NCI-H1694 (cell line): ENCODE measurements at places on chromosomes 1 and 21.
A peak's percentile ranks its signal among the peaks of the same experiment; 100 is the strongest.

DNA sequence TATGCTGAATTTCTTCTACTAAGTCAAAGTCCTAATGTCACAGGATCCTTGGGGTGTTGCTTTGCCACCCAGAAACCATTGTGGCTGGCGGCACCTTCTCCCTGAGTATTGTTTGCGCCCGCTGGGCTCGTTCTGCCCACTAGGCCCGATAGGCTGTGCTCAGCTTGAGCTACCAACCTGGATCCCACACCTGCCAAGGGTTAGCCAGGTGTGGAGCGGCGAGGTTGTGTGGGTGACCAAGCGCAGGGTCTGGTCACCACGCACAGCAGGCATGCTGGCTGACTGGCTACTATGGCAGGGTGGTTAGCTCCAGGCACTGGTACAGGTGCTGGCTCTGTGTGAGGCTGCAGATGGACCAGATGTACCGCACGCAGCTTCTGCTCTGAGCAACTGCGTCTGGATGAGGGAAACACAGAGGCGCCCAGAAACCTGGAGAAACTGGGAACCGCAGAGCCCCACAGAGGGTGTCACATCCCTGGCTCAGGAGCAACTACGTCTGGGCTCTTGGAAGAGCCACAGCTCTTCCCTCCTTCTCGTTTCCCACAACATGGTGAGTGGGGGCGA is 50.3 kb upstream of the SCYL3 start:
- DNase-seq = no peak

DNA sequence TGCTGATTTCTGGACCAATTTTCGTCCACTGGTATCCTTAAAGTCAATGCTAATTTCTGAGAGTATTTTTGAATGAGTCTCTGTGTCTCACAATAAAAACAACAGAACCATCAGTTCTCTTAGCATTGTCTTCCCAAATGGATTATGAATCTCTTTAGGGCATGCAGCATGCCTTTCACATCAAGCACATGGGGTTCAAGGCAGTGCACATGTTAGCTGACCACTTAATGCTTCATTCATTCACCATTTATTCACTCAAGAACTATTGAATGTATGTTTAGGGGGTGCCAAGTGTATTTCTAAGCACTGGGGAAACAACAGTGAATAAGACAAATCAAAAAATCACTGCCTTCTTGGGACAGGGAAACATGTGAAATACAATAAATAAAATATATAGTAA is 126.7 kb upstream of the SLC44A3 start:
- DNase-seq = no peak

- no peak for DNase-seq
Measured at GRCh38 chr1:214588963-214589597, 13.9 kb upstream of the CENPF start.

- no peak for DNase-seq
Measured at GRCh38 chr1:54160351-54160750, 7.6 kb upstream of the CDCP2 start.

GRCh38 chr1:206772243-206772937 is at the start of gene IL10:
Gene IL10, minus strand, starts transcription at chr1:206772494. Its CDS starts 59 bp downstream, at chr1:206772435.
- DNase-seq = no peak

- no peak for DNase-seq
Measured at GRCh38 chr1:178772952-178773351, 47.9 kb downstream of the RALGPS2 start.

DNA sequence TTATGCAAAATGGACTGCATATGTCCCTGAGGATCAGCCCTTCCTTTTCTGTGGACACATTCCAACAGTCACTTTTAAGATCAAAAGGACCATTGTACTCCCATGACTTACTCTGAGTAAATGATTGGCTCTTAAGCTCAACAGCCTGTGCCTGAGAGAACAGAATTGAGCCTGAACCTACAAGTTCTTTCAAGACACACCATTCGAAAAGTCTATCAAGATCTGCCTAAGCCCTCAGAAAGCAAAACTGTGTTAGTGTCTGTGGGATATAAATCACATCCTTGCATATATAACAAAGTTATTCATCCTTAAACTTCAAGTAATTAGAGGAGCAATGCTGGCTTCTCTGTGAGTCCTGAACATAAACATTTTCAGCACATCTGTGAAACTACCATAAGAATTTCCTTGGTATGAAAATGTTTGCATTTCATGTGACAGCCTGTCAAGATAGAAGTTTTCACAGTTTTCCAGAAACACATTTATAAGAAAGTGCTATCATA is 41.6 kb downstream of the PCNX2 start:
- DNase-seq = no peak

DNA sequence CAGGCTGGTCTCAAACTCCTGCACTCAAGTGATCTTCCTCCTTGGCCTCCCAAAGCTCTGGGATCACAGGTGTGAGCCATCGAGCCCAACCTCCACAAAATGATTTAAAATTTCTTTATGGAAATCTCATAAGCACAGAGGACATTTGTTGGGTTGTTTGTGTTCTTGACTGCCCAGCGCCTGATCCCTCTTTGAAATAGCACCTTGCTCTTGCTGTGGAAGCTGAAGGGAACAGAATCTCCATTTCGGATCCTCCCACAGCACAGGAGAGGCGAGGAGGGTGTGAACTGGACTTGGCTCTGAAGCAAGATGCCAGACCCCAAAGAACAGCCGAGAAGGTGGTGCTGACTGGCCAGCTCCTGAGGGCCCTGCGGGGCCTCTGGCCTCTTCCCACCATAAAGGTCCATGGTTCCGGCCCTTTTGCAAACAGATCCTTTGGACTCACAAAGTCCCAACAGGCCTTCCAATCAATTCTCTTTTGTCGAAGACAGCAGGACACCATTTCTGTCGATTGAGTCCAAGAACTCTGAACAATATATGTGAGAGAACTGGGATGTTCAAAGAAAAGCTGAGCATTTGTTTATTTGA is 45.6 kb upstream of the COA6 start:
- no peak for DNase-seq

DNA sequence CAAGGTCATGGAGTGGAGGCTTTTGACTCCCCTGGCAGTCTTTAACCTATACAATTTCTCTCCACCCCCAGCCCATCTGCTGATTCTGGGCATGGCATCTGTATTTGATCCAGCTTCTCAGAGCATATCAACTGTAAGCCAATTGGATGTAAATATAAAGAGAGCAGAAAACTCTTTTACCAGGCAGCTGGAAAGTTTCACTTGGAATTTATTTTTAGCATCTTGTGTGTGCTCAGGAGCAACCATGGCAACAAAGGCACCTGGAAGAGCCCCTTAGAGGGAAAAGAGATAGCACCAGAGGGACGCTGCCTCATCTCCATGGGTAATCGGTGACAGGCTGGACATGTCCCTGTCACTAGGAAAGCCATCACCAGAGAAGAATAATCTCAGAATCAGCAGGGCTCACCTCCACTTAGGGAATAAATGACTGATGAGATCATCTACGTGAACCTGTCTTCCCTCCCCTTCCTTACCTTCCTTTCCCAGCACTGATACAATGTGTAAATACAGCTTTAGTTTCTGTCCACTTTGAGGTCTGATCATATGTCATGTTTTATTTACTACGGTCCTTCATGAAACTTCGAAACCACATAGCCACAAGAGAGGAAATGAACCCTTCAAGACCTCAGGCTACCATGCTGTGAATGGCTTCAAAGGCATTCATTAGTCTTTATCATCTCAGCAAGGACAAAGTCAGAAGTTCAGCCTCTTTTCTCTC is 25.3 kb upstream of the SIPA1L2 start:
- DNase-seq = peak; percentile 73

DNA sequence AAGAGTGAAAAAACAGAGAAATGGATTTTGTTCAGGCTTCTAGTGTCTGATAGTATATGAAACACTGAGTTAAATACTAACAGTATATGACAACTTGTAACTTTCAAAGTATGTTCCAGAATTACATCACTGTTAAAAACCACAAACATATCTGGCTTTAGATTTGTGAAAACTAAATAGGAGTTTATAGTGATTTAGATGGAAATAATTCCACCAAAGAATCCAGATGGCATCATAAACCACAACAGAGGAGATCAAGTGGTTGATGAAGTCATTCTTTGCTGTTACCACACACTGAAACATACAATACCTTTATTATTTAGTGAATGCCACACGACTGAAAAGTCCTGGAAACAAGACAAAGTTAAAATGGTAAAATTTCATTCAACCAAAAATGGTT is 37.2 kb downstream of the ALG14 start:
- no peak for DNase-seq

DNA sequence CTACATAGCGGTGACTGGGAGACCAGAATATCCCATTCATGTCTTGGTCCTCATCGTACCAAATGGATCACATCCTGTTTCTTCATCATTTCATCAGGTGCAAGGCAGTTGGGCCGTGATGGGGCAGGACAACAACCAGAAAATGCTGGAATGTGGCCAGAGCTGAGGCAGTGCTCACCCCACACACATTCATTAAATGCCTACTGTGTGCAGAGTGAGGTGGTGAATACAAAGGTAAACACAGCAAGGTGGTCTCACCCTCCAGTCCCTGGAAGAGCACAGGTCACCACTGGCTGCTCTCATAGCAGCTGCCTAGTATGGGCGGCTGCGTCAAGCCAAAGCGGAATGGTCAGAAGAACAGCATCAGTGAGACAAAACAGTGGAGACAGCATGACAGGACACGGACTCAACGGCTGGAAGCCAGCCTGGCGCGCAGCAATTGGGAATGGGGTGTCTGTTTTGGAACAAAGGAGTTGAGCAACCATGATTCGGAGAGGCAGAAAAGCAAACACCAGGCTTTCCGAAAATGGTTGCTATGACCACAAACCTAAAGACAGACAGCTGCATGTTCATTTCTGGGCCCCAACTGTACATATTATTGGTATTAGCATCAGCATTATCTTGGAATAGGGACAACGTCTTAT is 5.6 kb upstream of the ADAMTSL4 start:
- DNase-seq = no peak

DNA sequence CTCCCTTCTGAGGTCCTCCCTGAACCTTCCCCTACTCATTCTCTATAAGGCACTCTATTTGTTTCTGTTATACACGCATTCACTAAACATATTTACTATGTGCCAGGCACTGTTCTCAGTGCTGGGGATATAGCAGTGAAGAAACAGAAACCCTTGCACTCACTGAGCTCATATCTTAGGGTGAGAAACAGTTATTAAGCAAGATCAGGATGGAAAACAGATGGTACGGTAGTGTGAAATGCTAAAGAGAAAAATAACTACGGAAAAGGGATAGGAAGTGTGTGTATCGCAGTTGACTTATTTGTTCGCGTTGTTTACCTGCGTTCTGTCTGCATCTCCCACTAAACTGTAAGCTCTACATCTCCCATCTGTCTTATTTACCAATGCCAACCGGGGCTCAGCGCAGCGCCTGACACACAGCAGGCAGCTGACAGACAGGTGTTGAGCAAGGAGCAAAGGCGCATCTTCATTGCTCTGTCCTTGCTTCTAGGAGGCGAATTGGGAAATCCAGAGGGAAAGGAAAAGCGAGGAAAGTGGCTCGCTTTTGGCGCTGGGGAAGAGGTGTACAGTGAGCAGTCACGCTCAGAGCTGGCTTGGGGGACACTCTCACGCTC is 572 bp downstream of the CYB5RL start:
- no peak for DNase-seq

DNA sequence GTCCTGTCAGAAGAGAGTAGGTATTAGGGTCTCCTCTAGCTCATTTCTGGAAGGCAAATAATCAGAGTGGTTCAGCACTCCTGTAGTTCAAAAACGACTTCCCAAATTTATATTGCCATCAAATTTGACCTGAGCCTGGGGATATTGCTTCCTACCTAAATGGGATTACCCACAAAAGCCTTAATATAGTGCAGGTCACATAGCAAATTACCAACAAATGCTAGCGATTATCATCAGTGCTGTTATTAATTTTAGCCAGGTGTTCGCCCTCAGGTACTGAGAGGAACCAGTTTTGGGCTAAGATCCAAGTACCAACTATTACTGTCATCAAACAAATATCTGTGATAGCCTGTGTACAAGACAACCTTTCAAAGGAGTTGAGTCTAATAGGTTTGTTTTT is 661.8 kb upstream of the PTBP2 start:
- DNase-seq = no peak
